ENCODE measurements at places on chromosomes 12 and 14.

GRCh38 chr14:21084998-21085853 lies 13.2 kb downstream of the ZNF219 start:
- DNase-seq = no peak

DNA sequence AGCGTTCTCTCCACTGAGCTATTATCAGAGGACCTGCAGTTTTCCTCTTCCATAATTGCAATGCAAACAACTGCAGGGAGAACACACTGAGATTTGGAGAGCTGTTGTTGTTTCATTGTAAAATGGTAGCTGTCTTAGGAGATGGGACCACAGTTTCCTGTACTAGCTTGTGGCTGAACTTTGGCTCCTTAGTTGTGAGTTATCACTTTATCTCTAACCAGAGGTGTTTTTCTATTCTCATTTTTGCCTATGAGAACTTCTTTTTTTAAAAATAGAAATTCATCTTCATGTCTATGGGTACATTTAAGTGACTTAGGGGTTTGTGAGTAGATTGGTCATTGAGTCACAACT lies 216.5 kb downstream of the SLC38A4 start:
- no peak for DNase-seq

- DNase-seq = no peak
Observed at GRCh38 chr14:80713076-80713850, 228.3 kb downstream of the CEP128 start.

DNA sequence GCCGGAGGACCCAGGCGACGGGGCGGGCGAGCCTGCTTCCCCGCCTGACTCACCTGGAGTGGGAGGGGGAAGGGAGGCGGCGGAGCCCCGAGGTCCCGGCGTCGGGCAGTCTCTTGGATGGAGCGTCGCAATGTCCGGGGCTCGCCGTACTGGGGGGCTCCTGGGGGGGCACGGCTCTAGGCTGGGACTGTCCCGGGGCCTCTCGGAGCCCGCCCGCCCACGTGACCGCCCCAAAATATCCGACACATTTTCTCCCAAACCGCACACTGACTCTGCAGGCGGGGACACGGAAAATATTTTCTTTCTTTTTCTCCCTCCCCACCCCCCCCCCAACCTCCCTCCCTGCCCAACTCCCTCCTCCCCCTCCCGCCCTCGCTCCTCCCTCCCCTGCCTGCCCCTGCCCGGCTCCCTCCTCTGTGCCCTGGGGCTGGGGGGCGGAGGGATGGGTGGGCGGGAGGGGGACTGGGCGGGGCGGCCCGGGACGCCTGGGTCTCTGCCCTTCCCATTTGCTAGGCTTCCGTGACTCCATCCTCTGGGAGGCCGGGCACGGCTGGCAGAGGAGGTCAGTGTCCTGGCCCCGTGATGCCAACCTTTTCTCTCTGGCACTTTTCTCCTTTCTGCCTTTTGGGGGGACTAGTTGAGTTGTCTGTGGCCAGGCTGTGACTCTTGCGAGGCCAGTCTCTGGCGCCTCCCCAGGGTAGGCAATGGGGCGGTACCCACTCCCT lies at the start of gene RARG:
Gene RARG (minus strand): TSS at position 289 of the 725 bp plus-strand sequence. CDS start 4,664 bp downstream, outside the sequence.
- DNase-seq = no peak

GRCh38 chr12:69024907-69025306 lies 91.9 kb upstream of the CPM start:
- DNase-seq = no peak

GRCh38 chr12:127054531-127054930 lies 1212.4 kb upstream of the TMEM132C start:
- no peak for DNase-seq

DNA sequence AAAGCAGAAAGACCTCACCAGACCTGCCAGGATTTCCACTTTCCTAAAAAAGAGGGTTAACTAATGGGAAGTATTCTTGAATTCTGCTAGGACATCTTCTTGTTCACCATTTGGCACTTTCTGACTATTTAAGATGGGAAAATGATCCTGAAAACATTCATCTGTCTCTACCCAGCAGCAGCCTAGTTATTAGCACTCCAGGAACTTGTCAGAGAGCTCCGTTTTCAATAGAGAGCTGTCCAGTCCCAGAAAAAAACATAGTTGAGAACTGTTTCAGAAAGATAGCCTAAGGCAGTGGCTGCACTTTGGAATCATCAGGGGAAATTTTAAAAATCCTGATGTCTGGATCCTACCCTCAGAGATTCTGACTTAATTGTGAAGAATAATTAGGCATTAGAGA lies 22.1 kb upstream of the CEP83 start:
- DNase-seq = no peak

GRCh38 chr14:105030194-105030593 lies 9.3 kb upstream of the CDCA4 start:
- no peak for DNase-seq

DNA sequence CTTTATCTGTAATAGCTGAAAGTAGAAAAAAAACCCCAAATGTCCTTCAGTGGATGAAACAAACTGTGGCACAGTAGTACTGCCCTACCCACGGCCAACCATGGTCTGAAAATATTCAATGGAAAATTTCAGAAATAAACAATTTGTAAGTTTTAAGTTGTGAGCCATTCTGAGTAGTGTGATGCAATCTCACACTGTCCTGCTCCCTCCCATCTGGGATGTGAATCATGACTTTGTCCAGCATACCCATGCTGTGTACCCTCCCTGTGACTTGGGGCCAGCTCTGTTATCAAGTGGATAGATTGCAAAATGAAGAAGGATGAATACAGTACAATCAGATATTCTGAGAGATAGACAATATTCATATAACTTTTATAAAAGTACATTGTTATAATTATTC lies 106.2 kb downstream of the SMOC1 start:
- DNase-seq = no peak

- DNase-seq = no peak
Observed at GRCh38 chr12:15005064-15005463, 32.2 kb downstream of the PDE6H start.
